ENCODE measurements at places on chromosomes 5 and 9.

DNA sequence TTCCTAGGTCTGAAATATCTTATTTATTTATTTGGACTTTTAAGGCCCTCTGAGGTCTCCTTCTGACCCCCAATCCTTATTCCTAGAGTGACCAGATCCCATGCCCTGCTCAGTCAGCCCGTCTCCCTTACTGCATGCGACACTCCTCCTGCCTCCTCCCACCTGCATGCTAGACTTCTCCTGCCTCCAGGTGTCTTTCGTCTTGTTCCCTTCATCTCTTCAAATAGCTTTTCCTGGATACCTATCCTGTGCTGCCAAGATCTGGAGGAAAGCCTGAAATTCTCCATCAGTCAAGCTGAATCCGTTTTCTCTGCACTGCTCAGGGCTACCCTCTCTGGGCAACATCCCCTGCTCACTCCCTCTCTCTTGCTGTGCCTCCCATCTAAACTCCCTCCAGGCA is 81.0 kb downstream of the PRDM6 start:
- DNase-seq = no peak

GRCh38 chr9:99866398-99866797 is 40.1 kb upstream of the STX17 start:
- DNase-seq = no peak

GRCh38 chr5:2006971-2007291 is 124.2 kb upstream of the IRX4 start:
- DNase-seq = no peak

DNA sequence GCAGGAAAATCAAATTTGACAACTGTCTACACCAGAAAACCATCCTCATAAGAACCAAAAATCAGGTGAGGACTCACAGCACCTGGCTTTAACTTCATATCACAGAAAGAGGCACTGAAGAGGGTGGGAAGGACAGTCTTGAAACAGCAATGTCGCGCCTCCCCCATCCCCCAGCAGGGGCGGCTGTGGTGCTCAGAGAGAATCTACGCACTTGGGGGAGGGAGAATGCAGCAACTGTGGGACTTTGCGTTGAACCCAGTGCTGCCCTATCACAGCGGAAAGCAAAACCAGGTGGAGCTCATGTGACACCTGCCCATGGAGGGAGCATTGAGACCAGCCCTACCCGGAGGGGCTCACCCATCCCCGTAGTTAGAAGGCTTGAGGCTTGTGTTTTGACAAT is 191.8 kb downstream of the MSX2 start:
- no peak for DNase-seq

DNA sequence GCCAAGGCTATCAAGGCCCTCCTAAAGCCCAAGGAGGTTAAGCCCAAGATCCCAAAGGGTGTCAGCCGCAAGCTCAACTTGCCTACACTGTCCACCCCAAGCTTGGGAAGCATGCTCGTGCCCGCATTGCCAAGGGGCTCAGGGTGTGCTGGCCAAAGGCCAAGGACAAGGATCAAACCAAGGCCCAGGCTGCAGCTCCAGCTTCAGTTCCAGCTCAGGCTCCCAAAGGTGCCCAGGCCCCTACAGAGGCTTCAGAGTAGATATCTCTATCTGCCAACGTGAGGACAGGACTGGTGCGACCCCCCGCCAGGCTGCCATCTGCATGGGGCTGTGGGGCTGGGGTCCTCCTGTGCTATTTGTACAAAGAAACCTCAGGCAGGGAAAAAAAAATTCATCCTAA is 3.3 kb downstream of the HOMER1 start:
- DNase-seq = no peak

DNA sequence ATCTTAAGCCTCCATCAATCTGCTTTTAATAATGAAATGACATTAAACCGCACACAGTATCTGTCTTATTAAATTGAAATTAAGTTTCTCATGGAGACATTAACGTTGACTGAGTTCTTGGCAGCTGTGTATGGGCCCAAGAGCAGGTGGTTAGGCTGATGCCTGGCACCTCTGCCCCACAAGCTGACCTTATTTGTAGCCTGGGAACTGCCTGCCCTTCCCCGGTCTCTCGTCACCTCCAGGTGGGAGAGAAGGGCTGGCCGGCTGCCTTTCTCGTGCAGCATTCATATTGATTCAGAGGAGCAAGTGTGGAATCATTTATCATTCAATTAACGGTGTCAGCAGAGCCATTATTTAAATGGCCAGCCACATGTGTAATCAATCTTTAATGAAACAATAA is 53.0 kb upstream of the FCN1 start:
- DNase-seq = no peak

- no peak for DNase-seq
Measured at GRCh38 chr5:91651704-91652103, 268.6 kb upstream of the ARRDC3 start.

- DNase-seq = no peak
Measured at GRCh38 chr9:117073071-117073470, 341.8 kb downstream of the ASTN2 start.

GRCh38 chr9:98563212-98563907 is 145.4 kb downstream of the GABBR2 start:
- DNase-seq = no peak

DNA sequence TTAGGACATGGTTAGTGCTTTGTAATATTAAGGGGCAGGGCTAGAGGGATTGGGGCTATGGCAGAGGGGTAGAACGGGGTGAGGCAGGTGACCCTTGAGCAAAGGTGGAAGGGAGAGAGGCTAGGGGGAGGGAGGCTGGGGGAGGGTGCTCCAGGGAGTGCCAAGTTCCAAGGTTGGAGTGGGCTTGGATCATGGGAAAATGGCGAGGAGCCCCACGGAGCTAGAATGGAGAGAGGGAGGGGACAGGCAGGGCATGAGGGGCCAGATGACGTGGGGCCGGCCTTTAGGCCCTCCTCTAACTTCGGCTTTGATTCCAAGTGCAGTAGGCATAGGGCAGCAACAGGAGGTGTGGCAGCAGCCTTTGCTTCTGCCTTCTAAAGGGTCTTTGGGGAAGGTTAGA is 171.8 kb upstream of the PANK3 start:
- DNase-seq = no peak

- DNase-seq = no peak
Measured at GRCh38 chr9:94757158-94757557, 30.7 kb downstream of the AOPEP start.

DNA sequence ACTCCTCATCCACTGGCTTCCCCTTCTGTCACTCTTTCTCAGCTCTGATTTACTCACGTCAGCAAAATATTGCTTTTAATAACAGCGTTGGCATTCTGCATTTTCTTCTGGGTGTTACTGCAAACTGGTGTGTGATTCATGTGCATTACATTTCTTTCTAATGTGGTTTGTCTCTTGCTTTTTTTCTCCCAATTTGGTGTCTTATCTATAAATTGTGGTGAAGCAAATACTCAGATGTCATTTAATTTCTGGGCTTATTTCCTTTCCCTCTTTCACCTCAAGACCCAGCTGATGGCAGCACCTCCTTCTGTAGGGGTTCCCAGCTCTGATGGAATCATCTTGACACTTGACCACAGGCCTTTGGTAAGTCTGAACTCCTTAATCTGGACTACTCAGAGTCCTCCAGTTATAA is 180.7 kb upstream of the ZNF618 start:
- no peak for DNase-seq

GRCh38 chr5:10734832-10735523 is 26.1 kb downstream of the DAP start:
- DNase-seq = no peak
